PC-3 (cell line): ENCODE measurements at places on chromosomes 12 and 14. TPM values are rescaled to one million over a fixed set of nuclear protein-coding genes. Genes with fewer than 3 reads are reported as not detected.

GRCh38 chr12:70351076-70351475 is 15.0 kb upstream of the KCNMB4 start:
- no peak for DNase-seq

DNA sequence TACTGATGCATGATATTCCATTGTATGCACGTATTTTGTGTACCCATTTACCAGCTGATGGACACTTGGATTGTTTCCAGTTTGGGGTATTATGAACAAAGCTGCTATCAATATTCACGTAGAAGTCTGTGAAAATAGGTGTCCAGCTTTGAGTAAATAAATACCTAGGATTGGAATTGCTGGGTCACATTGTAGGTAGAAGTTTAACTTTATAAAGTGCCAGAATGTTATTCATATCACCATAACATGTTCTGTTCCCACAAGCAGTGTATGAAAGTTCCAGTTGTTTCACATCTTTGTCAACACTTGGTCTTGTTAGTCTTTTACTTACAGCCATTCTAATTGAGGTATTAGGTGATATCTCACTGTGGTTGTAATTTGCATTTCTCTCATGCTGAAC is 108.0 kb upstream of the METAP2 start:
- DNase-seq, result no peak

DNA sequence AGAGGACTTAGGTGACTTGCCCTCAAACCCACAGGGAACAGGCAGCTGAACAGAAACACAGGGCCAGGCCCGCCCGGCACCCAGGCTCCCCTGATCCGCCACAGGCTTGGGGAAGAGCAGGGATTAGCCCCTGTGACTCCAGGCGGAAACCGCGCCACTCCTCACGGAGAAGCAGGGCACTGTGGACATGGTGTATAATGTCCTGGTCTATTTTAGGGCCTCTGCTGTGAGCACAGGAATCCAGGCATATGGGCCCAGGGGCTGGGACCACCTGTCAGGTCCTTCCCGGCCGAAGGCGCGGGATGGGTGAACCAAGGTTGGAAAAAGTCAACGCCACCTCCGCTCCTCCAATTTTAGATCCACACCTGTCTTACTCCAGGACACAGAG is 34.6 kb upstream of the MEG3 start:
- no peak for DNase-seq

GRCh38 chr12:29088611-29089219 is 60.4 kb upstream of the FAR2 start:
- DNase-seq, result peak; percentile 73

DNA sequence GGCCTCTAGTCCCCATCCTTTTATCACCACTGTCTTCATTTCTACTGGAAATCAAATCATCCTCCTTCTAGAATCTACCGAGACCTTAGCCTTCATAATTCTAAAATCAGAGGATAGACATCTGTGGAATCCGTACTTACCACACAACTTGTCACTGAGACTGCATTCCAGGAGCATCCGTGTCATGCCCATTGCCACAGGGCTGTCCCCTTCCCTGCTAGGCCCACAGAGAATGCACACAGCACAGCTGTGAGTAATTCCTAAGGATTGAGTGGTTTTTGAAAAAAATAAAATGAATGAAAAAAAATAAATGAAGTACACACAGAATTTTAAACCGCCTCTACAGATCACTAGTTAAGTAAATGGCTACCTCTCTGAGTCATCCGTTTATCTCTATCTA is 21.0 kb upstream of the MAGOHB start:
- DNase-seq, result peak; percentile 73

- DNase-seq, result no peak
These were observed 7.5 kb downstream of the NUBPL start for GRCh38 chr14:31568671-31569070.

- DNase-seq, result no peak
These were observed 77.1 kb downstream of the PRKAB1 start for GRCh38 chr12:119744900-119745606.

DNA sequence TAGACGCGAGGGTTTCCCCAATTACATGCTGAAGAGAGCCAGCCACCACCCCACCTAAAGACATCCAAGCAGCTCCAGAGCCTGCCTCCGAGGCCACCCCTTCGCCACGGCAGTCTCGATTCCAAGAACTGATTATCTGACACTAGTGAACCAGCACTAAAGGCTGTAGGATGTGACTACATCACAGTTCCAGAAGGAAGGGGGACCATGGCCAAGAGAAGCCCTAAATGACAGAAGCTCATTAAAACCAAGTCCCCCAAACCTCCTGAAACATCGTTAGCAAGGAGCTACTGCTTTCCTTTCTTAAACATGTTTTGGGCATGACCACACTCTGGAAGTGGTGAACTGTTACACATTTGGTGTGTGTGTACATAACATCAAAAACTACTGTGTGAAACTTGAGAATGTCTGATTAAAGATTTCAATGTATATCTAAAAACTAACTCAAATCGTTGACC is 88.2 kb downstream of the DUSP16 start:
- DNase-seq, result no peak

- peak; percentile 58 for DNase-seq
These were observed 677 bp downstream of the ATP2A2 start for GRCh38 chr12:110281549-110282299.

DNA sequence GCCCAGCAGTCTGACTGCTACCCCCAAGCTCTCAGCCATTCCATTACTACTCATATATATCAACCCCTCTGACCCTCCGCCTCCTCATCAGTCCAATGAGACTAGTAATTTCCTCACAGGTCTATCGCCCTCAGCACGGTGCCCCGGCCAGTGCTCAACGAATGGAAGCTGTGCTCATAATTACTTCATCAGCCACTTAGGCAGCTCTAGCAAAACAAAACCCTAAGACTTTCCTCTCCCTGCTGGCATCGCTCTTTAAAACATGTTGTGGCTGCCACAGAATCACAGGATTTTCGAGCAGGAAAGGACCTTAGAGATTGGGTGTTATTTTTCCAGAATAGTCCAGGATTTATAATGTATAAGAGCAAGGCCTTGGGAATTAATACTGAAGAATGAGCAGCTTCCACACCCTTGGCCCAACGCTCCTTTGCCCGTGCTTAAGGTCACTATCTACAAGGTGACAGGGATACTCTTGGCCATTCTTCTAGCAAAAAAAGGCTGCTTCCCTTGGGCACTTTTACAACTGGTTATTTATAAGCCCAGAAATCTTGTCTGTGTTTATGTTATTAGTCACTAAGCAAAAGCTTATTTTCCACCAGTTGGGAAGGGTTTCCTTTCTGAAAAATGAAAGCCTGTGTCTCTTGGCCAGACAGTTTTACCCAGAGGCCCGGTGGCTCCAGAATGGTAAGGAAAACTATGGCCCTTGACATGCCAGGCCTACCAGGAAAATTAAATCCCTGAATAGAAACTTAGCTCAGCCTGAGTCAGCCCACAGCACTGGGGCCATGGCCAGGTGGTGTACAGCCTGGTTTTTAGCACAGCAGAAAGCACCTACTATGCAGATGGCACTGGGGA is 47.9 kb downstream of the NUAK1 start:
- DNase-seq, result peak; percentile 80

DNA sequence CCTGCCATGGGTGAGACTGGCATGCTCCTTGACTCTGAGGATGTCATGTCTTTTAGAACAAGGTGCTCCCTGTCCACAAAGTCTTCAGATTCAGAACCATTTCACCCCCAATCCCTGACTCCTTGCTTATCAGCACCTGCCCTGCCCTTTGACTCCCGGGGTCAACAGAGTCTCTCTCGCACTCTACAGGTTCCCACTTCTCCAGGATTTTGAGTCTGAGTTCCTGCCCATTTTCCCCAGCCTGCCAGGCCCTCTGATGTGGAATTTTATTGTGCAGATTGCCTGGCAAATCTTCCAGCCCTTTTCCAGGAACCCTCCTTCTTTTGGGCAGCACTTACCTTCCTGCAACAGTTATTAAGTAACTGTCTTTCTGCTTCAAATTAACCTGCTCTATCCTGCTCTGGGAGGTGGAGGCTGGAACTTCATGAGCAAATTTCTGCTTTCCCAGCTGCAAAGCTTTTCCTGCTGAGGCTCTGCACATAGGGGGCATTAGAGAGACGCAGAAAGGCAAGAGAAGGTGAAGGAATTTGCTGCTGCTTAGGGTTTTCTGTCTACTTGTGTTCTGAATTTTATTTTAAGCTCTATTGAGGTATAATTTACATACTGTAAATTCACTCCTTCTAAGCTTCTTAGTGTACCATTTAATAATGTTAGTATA is 259.1 kb downstream of the PCNX1 start:
- DNase-seq, result peak; percentile 79

DNA sequence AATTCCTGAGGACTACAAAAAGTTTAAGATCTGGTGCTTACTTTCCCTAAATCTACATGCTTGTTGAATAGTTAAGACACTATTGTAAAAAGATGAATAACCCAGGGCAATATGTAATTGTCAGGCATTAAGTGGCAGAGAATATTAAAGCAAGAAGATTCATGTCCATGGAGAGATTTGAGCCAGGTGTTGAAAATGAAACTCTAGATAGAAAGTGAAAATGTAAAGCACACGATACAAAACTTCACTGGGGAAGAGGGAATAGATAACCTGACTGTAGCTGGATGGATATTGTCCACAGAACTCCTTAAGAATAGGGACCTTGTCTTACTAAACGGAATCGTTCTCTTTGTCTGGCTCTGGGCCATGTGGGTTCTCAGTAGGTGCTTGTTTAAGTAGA is 5.0 kb downstream of the CAND1 start:
- no peak for DNase-seq

DNA sequence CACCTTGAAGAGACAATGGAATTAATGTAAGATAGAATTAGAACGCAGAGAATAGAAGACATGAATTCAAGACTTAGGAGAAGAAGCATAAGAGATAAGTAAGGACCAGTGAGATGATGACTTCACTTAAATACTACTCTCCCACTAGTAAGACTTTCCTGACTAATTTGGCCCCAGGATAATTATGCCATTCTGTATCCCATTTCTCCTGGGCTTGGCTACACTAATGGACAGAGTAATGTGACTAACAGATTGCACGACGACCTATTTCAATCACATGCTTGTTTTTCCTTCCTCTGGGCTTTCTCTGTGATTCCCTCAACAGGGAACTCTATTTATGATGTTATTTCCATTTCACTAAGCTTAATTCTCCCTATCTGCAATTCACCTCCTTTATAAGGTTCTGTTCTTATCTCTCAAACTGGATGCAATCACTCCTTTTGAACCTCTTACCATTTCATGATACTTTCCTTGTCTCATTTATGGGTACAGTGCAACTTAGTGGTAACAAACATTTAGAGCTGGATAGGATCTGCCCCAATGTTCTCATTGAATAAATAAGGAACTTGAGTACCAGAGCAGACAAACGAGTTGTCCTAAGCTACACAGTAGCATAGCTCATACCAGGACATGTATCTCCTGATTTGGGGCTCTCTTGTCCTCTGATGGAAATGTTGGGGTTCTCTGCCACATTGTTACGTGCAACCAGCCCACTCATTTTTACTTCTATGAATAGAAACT is 102.7 kb downstream of the BTG1 start:
- peak; percentile 33 for DNase-seq

GRCh38 chr12:2710701-2711100 is 84.1 kb upstream of the FKBP4 start:
- no peak for DNase-seq

GRCh38 chr12:9810671-9811070 is 16.6 kb upstream of the KLRF1 start:
- DNase-seq, result no peak

GRCh38 chr14:76098047-76098446 is 53.7 kb upstream of the GPATCH2L start:
- DNase-seq, result no peak

DNA sequence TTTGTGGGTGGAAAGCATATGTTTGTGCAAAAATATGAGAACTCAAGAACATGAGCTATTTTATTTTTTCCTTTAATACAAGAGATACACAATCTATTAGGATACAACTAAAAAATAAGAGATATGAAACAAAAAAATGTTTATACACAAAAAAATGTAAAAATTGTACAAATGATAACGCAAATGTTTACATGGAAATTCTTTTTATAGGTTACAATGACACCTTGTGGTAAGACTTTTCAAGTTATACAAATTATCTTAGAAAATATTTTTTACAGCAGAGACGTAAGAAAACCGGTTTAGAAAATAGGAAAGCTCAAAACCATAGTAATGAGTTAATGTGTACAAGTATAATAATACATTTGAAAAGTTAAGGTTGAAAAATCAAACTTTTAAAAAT is 25.5 kb downstream of the CEP83 start:
- no peak for DNase-seq

DNA sequence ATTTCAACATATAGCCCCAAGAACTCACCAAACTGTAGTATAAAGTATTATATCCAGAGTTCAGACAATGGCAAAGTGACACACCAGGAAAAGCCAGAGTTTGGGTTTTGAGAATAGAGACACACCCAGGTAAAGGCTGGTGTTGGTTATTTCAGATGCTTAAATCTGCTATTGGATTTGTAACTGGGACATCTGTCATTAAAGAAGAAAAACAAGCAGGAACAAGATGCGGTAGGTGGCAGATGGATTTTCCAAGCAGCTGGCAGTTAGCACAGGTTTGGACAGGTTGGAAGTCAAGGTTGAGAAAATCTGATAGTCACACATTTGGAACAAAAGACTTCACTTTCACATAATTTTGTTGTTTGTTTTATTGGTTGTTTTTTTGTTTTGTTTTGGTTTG is 14.4 kb upstream of the CDK17 start:
- no peak for DNase-seq

DNA sequence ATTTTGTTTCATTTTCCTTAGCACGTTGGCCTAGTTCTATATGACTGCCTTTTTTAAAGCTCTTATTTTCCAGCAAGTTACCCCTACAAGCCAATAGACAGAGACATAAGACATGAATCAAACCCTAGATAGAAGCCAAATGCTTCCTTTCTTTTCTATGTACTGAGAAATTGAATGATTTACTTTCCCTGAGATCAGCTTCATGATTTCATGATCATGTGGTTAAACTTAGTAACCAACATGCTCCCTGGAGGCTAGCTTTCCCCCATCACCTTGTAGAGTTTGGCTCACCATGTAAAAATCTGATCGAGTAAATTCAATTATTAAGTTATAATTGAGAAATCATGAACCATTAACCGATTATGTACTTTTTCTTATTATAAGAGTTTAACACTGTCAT is 148.1 kb upstream of the LRIG3 start:
- DNase-seq, result no peak

DNA sequence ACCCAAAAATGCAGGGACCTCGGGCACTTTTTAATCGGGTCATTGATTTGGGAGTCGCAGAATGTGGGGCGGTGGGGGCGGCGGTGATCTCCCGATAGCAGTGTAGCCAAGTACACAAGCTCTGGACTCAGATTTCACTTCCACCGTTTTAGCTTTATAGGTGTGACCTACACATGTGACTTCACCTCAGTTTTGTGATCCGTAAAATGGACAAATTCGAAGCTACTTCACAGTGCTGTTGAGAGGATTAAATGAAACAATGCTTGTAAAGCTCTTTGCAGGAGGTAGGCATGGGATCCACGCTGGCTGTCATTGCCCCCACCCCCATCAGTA is 478 bp downstream of the RITA1 start:
- DNase-seq, result peak; percentile 44

- DNase-seq, result peak; percentile 42
These were observed 2.1 kb downstream of the DAO start for GRCh38 chr12:108881953-108882352.

GRCh38 chr14:70168406-70168805 is 20.3 kb downstream of the SLC8A3 start:
- no peak for DNase-seq

DLST gene
- 56.9 and 61.1 TPM in 2 replicates for total RNA-seq

ALDH1L2 gene
- 0.15 and 0.40 TPM in 2 replicates for total RNA-seq

RBM25 gene
- total RNA-seq, result 53.2 and 64.7 TPM in 2 replicates

CCDC88C gene
- total RNA-seq, result 19.7 and 27.4 TPM in 2 replicates

DPY19L2 gene
- 0.33 and 0.98 TPM in 2 replicates for total RNA-seq

KRT2 gene
- total RNA-seq, result 0.23 TPM in 1 of 2 replicates, not detected in the other

FOXM1 gene
- total RNA-seq, result 71.4 and 88.6 TPM in 2 replicates

MAP3K12 gene
- 8.5 and 9.6 TPM in 2 replicates for total RNA-seq

RTN1 gene
- total RNA-seq, result 0.40 TPM in 1 of 2 replicates, not detected in the other
